NCI-H2081 treated with DMSO at 0.1 percent for 48 hours (cell line): ENCODE measurements at places on chromosomes 11 and 22.

DNA sequence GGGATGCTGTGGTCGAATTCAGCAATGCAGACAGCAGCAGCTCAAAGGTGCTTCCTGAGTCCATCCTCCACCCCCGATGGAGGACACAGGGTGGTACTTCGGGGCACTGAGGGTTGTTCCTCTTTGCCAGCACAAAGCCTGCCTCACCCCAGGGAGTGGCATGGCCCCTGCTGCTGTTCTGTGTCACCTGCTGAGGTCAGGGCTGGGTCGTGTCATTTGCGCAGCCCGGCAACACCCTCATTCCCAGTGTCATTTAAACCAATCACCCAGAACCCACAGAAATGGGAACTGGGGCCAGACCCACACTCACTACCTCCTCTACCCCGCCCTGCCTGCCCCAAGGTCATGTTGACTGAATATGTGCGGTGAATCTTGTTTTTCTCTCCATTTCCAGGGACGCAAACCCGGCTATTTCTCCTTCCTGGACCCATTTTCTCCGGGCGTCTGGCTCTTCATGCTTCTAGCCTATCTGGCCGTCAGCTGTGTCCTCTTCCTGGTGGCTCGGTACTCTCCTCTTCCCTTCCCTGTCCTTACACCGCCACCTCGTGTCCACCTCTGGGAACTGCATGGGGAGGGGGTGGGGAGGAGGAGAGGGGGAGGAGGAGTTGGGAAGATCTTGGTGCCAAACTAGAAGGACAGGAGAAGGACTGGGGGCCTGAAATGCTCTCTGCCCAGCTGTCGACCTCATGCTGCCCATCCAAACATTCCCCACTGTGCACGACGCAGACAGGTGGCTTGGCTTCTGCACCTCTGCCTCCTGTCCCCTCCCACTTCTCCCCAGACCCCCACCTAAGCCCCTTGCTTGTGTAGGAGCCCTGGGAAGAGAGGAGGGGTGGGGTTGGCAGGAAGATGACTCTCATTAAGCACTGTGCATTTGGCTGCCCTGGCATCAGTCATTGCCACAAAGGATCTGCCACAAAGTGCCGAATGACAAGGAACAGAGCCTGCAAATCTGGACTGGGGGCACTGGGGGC, 71.2 kb upstream of the TBCEL start:
- peak; percentile 30 for DNase-seq

DNA sequence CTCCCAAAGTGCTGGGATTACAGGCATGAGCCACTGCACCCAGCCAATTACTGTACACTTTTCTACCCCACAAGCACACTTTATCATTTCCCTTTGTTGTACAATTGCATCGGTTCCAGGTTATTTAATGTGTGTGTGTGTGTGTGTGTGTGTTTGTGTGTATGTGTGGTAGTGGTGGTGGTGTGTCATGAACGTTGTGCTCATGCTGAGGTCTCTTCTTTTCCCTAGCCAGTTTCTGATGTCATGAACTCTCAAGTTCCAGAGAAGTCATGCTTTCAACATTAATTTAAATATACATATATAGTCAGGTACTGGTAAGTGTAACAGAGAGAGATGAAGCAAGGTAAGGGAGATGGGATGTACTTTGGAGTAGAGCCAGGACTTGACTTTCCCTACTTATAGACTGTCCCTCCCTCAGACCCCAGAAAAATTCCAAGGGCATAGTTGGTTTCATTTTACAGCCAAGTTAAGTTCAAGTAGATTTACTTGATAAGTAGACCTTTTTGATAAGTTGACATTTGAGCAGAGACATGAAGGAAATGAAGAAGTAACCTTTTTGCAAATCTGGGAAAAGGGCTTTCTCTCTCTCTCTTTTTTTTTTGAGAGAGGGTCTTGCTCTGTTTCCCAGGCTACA, 42.7 kb downstream of the WEE1 start:
- DNase-seq = no peak

DNA sequence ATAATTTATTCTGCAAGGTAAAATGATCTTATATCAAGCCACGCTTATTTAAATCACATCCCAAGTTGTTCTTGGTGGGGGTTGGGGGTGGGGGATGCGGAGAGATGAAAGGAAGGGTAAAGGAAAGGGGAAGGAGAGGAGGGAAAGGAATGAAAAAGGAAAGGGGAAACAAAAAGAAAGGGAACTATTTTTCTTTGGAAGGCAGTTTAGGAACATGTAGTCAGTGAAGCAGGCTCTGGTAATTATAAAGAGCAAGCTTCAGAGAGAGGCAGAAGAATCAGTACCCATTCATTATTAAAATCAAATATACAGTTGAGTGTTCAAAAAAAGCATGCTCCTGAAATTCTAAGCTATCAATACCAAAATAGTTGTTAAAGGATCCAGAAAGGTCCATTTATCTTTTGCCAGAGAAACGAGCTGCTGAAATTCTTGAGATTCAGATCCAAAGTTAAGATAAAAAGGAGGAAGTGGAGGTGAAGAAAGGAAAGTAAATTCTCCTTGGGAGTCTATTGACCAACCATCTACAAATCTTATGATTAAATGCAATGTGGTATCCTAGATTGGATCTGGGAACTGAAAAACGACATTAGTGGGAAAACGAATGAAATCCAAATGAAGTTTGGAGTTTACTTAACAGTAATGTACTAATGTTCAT, 107.4 kb downstream of the SGSM3 start:
- no peak for DNase-seq

GRCh38 chr11:75862437-75862836, 47.4 kb downstream of the UVRAG start:
- no peak for DNase-seq

- no peak for DNase-seq
Observed at GRCh38 chr22:30841273-30841672, 127.3 kb downstream of the MORC2 start.

GRCh38 chr11:58963551-58964104, 24.3 kb downstream of the GLYATL1 start:
- DNase-seq = no peak
